ENCODE measurements at places on chromosomes 1 and 21.

GRCh38 chr1:185044981-185045813 is at the start of gene RNF2:
RNF2 (plus strand) TSS chr1:185045558; CDS start chr1:185087554, 41,996 bp downstream.
- peak; percentile 87 for DNase-seq

GRCh38 chr1:11448373-11449099 is 30.4 kb upstream of the DISP3 start:
- DNase-seq: no peak

DNA sequence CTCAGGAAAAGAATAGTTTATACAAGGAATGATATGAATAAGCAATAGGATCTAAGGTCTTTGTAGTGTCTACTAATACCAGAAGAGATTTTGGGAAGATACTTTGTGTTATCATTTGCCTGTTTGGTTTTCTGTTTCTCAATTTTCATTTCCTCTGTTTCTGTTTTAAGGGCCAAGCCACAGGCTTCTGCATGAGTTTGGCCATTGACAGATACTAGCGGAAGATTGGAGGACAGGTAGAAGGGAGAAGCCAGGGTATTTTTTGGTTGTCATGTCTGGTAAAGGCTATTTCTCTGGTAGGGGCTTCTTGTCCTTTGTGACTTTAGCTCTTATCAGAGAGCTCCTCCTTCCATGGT is 51.4 kb downstream of the HS2ST1 start:
- DNase-seq: no peak

- DNase-seq: no peak
Observed at GRCh38 chr1:14910984-14911721, 242.4 kb upstream of the TMEM51 start.

DNA sequence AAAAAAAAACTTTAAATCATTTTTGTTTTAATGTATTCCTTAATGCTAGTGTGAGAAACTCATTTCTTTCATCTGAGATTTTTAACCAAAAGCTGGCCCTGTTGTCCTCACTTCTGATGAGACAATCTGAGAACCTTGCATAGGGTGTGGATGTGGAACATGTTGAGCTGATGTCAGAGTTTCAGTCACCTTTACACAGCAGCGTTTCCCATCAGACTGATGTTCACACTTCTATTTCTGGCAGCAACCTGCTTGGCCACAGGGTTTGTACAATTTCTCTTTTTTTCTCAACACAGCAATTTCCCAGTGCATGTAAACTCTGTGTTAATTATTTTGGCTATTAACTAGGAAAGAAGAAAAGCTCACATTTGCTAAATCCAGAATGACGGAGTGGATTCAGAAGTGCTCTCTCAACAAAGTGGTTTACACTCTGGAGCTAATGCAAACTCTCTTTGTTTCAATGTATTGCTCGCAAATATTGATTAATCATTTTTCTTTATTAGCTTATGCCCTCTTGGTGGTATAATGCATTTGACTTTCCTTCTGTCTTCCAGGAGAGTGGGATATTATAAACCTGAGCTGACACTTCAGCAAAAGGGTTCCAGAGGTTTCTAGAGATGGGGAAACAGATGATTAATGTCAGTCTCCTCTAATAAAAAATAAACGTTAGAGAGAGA is 70.5 kb upstream of the HSPA13 start:
- peak; percentile 65 for DNase-seq

GRCh38 chr21:37149411-37149810 is 76.4 kb downstream of the TTC3 start:
- no peak for DNase-seq

- no peak for DNase-seq
Observed at GRCh38 chr1:166960858-166961474, 14.4 kb downstream of the ILDR2 start.

- no peak for DNase-seq
Observed at GRCh38 chr1:101957771-101958170, 39.0 kb downstream of the OLFM3 start.

DNA sequence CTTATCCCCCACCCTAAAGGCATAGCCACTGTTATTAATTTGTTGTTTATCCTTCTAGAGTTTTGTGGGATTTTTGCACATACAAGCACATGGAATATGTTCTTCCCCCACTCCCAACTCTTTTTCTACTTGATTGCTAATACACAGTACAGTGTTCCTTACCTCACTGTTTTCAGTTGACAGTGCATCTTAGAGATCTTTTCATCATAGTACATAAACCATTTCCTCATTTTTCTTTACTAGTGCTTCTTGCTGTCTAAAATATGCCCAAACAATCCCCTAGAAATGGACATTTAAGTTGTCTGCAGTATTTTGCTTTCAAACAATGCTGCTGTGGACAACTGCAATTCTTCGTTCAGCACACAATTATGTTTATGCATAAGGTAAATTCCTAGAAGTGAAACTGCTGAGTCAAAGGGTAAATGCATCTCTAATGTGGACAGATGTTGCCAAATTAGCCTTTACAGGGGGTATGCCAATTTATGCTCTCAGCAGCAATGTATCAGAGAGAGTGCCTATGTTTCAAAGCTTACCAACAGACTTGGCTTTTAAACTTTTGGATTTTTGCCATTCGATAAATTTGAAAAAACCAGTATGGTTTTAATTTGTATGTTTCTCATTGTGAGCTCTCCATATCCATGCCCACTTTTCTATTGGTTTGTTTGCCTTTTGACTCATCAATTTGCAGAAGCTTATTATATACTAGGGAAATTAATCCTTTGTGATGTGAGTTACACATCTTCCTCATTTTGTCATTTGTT is 132.6 kb downstream of the MRPS6 start:
- DNase-seq: peak; percentile 90

- no peak for DNase-seq
Observed at GRCh38 chr1:58551186-58552140, 4.9 kb upstream of the OMA1 start.

DNA sequence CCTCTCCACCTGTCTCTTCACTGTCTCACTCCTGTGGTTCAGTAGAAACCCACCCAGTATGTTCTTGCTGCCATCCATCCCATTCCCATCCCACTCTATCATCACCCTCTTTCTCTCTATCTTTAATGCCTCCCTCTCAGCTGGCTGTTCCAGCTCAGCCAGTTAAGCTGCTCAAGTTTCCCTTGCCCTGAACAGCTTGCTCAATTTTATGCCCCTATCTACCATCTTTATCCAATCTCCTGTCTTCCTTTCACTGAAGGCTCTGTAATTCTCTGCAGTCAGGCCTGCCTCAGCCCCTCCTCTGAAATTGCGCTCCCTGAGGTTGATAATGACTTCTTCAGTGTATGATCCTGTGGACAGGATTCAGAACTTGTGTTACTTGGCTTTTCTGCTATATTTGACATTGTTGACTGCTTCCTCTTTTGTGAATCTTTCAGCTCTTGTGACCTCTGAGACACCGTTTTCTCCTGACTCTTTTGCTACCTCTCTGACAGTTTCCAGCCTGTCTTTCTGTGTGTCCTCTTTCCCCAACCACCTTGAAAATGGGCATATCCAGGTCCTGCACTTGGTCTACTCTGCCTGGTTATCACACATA is 13.9 kb upstream of the BCAR3 start:
- DNase-seq: no peak

- DNase-seq: no peak
Observed at GRCh38 chr1:226934483-226935237, 5.4 kb upstream of the COQ8A start.

DNA sequence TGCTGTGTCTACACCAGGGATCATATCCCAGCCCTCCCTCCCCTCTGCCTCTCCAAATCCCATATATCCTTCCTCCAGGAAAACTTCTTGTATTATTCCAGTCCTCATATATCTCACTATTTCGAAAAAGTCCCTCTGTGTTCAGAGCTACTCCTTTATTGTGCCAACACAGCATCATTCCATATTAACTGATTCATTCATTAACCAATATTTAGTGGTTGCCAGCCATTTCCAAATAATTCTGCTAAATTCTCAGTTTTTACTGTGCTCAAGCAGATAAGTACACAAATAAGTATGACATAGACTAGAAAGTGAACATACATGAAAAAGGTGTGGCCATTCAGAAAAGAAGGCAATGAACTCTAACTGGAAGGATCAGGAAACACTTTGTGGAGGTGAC is 241.6 kb upstream of the DUSP10 start:
- DNase-seq: no peak

GRCh38 chr1:160206421-160207117 is 1.4 kb downstream of the PEA15 start:
- DNase-seq: no peak

DNA sequence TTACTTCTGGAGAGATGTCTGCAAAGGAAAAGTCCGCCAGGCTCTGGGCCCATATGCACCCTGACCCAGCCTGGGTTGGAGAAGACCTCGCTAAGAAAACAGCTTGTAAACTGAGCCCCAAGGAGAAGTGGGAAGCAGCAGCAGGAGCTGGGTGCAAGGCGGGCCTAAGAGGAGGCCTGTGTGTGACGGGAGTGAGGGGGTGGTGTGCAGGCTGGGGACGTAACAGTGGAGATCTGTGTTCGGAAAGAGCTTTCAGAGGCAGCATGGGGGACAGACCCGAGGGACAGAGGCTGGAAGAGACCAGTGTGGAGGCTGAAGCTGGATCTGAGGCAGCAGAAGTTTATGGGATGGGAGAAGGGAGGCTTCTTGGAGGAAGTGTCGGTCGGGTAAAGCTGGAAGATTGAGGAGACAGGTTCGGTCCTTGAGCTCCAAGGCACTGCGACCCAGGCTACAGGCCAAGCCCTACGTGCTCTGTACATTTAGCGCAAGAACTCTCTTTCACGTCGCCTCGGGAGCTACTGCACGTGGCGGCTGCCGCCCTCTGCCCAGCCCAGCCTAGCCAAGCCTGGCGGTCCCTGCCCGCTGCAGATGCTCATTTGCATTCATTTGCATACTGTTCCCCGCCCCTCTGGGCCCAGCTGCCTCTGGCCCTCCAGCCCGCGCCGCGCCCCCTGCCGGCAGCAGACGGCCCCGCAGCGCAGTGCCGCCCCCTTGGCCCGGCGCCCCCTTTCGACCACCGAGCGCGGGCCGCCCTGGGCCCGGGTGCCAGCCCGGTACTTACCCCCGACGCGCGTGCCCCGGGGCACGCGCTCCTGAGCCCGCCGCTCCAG is 6.3 kb downstream of the HPCA start:
- peak; percentile 76 for DNase-seq

DNA sequence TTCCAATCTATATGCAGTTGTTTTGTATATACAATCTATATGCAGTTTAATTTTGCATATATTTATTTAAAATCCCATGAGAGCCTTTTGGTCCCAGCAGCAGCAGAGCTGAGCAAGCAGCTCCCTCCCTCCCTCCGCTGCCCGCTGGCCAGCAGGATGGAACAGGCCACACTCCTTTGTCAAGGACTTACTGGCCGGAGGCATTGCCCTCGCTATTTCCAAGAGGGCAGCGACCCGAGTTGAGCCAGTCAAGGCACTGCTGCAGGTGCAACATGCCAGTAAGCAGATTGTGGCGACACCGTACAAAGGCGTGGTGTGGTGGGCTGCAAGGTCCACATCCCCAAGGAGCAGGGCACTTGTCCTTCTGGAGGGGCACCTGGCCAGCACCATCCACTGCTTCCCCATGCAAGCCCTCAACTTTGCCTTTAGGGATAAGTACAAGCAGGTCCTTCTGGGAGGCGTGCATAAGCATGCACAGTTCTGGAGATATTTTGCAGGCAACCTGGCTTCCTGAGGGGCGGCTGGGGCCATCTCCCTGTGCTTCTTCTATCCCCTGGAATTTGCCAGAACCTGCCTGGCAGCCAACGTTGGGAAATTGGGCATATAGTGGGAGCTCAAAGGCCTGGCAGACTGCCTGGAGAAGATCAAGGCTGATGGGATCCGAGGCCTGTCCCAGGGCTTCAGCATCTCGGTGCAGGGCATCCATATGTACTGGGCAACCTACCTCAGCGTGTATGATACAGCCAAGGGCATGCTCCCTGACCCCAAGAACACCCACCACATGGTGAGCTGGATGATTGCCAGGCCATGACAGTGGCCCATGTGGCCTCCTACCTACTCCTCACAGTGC is 92.2 kb downstream of the OSBPL9 start:
- DNase-seq: no peak

- DNase-seq: no peak
Observed at GRCh38 chr1:78071696-78072095, 25.9 kb downstream of the GIPC2 start.

GRCh38 chr21:23374155-23374554 is 2233.1 kb downstream of the MRPL39 start:
- DNase-seq: no peak

DNA sequence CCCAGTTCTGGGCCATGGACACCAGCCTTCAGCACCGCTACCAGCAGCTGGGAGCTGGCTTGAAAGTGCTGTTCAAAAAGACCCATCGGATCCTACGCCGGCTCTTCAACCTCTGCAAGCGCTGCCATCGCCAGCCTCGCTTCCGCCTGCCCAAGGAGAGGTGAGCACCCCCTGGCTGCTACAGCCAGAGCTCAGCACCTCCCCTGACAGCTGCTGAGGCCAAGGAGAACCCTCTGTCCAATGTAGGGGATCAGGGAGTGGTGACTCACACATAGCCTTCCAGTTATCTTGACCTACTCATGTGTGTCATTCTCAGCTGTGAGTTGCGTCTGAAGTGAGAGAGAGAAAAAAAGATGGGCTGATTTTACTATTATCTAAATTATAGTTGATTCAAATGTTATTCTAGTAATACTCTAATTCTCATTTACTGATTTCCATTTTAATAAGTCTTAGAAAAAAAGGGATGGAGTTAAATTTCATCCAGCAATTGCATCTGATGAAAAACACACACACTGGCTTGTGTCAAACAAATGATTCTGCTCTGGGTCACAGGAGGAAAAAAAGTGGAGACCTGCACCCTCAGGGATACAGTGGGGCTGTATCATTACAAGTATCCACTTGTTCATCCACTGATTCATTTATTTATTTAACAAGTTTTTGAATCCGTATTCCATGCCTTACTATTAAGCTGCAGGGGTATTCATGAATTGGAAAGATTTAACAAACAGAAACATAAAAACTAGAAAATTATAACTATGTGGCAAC is 108.0 kb downstream of the BRINP2 start:
- no peak for DNase-seq

DNA sequence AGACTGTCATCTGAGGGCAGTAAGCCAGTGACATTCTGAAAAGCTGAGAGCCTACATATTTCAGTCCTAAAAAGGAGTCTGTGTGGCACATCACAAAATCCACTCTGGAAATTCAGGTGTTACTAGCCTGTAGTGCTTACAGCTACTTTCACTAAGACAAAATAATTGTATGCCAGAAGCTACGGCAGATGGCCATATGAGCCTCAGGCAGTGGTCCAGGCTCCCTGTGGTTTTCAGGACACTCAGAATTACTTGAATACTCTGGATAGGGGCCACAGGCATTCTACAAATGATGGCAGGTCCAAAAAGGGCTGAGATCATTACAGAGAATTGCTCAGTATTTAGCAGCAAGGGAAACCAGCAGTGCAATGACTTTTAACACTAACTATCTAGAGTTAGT is 527.1 kb downstream of the MRPL39 start:
- DNase-seq: no peak

DNA sequence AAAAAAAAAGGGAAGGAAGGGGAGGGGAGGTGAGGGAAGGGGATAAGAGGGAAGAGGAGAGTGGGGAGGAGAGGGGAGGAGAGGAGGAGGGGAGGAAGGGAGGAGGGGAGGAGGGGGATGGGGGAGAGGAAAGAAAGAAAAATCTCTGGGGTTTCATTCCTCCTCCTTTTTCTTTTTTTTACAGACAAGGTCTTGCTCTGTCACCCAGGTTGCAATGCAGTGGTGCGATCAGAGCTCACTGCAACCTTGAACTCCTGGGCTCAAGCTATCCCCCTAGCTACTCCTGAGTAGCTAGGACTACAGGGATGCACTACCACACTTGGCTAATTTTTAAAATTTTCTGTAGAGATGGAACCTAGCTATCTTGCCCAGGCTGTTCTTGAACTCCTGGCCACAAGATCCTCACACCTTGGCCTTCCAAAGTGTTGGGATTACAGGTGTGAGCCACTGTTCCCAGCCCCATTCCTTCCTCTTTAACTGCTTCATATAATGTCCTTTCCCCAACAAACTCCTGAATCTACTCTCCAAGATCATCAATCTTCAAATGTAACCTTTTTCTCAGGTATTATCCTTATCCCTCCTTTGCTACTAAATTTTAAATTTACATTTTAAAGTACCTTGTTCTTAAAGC is 23.2 kb downstream of the GON4L start:
- DNase-seq: no peak

Data from RPMI8226 (cell line).